ENCODE measurements at places on chromosomes 6 and 20.

GRCh38 chr6:14088600-14089192, 28.9 kb upstream of the CD83 start:
- DNase-seq = no peak

- DNase-seq = no peak
Observed at GRCh38 chr6:7267466-7268091, 45.4 kb downstream of the SSR1 start.

DNA sequence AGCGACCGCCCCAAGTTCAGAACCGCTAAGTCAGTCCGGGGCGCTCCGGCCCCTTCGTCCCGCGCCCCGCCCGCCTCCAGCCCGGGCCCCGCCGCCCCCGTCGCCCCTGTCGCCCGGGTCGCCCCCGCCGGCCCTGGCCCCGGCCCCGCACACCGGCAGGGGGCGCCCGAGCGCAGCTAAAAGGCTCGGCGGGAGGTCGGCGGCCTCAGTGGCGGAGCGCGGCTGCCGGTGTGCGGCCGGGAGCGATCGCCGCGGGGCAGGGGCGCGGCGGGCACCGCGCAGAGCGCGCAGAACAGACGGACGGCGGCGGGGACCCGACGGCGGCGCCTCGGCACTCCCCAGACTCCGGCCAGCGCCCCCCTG, at the start of gene FNDC1:
Gene FNDC1, plus strand, starts transcription at position 208 of the 363 bp plus-strand sequence. CDS start 197 bp downstream, outside the sequence.
- peak; percentile 51 for DNase-seq

- peak; percentile 84 for DNase-seq
Observed at GRCh38 chr6:148577687-148578488, 168.9 kb upstream of the UST start.

- no peak for DNase-seq
Observed at GRCh38 chr6:33694977-33695376, 16.5 kb downstream of the UQCC2 start.

- DNase-seq = no peak
Observed at GRCh38 chr20:9485614-9486340, 28.6 kb upstream of the LAMP5 start.

DNA sequence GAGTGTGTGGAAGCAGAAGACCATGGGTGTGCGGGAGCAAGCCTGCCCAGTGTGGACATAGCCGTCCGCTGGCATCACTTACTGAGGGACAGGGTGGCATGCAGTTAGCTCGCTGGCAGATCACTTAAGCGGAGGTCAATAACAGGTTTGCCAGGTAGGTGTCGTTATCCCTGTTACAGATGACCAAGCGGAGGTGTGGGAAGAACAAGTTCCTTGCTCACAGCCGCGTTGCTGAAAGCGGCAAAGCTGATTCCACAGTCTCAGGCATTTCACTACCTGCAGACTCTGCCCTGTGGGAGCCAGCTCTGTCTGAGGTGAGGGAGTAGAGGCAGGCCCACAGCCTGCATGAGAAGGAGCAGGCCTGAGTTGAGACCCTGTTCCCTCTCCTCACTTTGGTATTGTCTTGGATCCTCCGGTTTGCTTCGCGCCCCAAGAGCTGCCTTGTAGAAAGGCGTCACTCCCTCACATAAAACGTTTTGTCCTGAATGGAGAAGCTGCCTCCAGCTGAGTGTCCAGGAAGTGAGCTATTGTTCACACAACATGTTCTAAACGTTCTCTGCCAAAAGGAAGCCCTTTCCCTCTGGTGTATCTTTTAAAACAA, 96.9 kb downstream of the TCP11 start:
- peak; percentile 67 for DNase-seq

DNA sequence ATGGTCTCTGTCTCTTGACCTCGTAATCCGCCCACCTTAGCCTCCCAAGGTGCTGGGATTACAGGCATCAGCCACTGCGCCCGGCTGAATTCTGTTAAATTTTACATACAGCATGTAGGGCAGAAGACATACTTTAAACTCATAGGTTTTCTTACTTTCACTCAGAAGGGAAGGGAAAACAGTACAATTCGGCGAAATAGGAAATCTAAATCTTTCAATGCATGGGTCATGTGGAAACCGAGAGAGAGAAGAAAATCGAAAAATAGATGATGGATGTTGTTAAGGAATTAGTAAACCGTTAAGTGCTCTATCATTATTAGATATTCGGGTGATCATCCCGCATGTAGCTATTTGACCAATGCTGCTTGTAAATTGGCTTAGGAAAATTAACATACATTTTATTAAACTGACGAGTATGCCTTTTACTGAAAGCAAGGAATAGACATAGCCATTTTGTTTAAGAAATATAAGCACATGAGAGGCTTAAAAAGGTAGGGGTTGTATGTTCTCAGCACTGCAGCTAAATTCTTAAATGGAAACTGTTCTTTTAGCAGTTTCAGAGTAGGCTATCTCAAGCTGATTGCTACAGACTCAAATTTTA, 164.7 kb upstream of the AGPAT4 start:
- no peak for DNase-seq

DNA sequence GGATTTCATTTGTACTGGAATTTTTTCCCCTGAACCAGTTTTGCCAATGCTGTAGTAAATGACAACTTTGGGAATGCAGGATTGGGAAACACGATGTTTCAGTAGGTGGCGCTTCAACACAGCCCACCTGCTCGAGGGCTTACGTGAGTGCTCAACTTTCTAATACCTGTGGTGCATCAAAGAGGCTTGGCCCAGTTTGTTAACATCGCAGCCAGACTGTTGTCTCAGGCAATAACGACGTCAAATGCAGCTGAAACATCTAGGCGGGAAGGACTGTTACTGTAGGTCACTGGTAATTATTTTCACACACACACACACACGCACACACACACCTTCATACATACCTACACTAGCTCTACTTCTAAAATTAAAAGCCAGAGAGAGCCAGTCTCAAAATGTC, 815.5 kb upstream of the SLC35B3 start:
- DNase-seq = peak; percentile 59

DNA sequence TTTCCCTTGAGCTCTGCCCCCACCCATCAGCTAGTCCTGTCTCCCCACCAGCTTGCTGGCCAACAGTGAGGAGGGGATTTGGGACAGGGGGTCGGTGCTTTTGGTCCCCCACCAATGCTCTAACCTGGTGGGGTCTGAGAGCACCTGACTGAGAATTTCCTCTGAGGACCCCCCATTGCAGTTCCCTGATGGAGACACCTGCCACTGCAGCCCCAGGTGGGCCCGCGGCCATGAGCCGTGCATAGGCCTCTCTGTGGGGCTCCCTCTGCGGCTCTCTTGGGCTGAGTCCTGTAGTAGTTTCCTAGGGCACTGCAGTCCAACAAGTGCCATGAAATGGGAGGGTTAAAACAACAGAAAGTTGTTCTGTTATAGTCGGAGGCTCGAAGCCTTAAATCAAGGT, 172.2 kb upstream of the SNX9 start:
- no peak for DNase-seq

DNA sequence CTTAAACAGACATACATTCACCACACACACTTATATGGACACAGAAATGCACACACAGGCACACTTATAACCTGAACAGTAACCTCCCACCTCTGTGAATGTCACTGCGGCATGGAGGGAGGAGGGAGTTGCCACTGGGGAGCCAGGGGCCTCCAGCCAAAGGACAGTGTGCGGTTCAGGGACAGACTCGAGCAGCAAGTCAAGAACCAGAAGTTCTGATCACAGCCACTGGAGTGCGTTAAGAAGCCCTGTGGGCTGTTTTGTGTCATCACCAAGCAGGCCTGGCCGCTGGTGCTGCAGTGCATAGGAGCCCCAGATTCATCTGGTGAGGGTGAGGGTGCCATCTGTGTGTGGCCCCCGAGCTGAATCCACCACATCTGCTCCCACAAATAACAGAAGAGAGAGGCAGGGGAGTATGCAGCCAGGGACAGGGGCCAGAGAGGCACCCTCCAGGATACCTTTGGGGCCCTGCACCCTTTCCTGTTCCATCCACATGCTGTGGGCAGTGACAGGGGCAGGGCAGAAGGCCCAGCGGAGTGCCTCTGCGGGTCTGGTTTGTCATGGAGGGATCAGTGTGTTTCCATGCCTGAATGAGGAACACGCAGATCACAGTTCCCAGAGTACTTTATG, 20.3 kb downstream of the SYNDIG1 start:
- no peak for DNase-seq

DNA sequence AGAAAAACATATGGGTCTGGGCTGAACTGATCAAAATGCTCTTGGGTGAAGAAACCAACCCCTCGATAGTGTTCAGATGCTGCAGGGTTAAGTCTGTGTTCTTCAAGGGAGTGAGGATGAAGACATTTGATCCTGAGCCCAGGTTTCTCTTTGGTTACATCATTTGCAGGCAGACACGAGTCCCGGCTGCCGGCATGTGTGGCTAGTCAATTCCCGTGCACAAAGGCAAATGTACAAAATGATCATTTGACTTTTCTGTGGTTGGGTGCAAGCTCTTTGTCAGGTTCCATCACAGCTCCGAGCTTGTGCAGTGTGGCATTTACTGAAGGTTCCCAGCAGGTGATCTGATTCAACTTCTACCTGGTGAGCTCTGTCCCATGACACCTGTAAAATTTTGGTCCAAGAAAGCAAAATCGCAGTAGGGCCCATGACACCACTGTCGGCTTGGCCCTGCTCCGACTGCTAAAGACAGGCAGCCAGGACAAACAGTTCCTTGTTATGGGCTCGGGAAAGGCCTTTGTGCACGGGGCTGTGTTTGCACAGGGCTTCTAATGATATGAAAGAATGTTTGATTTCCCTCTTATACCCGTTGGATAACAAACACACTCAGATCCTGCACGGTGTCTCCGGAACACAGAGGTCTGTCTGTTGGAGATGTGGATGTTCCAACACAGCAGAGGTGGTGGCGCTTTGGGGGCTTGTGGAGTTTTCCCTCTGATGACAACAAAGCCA, 46.9 kb downstream of the GJA10 start:
- peak; percentile 39 for DNase-seq

GRCh38 chr6:105988321-105988720, 97.8 kb upstream of the PRDM1 start:
- DNase-seq = no peak

DNA sequence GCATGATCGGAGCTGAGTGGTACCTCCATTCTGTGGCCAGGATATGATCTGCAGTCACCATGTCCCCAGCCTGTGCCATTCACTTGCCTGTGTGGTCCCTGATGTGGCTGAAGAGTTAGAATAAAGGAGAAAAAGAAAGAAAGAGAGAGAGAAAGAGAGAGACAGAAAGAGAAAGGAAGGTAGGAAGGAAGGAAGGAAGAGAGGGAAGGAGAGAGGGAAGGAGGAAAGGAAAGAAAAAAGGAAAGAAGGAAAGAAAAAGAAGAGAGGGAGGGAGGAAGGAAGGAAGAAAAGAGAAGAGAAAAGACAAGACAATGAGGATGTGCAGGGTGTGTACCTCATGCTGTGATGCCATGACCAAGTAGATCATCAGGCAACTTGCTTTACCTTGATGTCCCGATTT, 22.1 kb downstream of the ARMC2 start:
- no peak for DNase-seq

DNA sequence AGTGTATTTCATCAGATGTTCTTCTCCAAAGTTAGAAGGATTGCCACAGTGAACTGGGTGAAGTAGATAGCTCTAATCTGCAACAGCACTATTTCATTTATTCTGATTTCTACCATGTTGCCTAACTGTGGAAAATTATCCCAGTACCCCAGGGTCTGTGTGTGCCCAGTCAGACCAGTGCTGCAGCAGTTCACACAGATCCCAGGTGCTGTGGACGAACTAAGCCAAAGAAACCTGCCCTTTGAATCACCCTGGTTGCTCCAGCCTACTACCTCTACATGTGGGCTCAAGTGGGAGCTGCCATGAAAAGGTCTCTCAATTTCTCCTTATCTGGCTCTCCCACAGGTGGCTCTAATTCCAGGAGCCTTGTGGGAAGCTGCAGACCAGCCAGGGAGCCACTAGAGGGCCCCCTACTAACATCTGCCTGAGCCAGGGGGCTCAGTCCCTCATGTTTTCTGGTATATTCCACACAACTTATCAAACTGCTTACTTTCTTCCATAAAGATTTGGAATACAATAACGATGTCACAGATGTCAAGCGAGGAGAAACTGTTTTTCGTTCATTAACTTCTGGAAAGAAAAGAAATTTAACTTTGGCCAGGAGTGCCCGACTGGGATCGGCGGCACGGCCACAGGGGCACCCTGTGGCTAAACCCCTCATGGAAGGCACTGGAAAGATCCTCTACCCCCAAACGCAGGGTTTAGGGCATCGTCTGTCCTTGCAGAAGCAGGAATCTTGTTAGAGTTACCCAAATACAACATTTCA, 31.6 kb upstream of the LY86 start:
- DNase-seq = peak; percentile 43

GRCh38 chr6:75106426-75106825, 99.4 kb downstream of the COL12A1 start:
- no peak for DNase-seq

- DNase-seq = peak; percentile 84
Observed at GRCh38 chr6:156776470-156776839, 723 bp upstream of the ARID1B start.

DNA sequence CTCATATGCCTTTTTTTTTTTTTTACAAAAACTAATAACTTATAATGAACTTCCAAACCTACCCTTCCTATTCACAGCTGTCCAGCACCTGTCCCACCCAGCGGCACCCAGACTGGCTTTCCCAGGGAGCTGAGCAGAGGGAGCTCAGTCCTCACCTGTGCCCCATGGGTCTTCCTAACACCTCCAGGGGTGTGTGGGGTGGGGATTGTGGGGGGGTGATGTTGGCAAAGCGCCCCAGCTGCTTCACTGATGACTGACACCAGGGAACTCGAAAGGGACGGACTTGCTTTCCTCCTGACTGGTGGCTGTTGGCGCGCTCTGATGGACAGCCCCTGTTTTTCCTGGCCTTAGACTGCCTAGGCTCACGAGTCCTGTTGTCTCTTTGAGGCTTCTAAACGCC, 14.2 kb upstream of the SYNJ2 start:
- DNase-seq = no peak

DNA sequence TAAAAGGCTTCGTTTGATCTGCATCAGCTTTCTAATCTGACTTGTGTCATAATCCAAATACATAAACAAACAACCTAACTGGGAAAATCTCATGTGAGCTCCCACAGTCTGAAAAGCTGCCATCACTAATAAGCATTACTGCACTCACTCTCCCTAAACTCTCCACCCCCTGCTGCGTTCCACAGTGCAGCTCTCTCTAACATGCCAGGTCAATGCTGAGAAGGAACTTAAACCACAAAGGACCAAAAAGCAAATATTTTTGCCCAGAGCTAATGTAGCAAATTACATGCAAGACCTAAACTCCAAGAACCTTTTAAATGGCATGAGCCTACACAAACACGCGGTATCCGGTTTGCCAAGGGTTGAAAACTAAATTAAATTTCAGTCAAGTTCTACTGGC, 542.3 kb upstream of the JARID2 start:
- no peak for DNase-seq

- no peak for DNase-seq
Observed at GRCh38 chr6:100518588-100518987, 53.9 kb upstream of the SIM1 start.

- DNase-seq = no peak
Observed at GRCh38 chr20:45951925-45952834, 17.7 kb downstream of the PCIF1 start.

GRCh38 chr6:113632220-113632864, 224.8 kb upstream of the MARCKS start:
- peak; percentile 56 for DNase-seq

All from lung (tissue), 17 donors.